ENCODE measurements at places on chromosomes 2 and 18. TPM values are rescaled to one million over a fixed set of nuclear protein-coding genes. Genes with fewer than 3 reads are reported as not detected.

The CNDP1 gene
- polyA plus RNA-seq: not detected

The LOXL3 gene
- polyA plus RNA-seq: 21.8 TPM

The GALR1 gene
- polyA plus RNA-seq: not detected

- H3K4me3 ChIP-seq: no peak overlapping the region
- H3K4me1 ChIP-seq: no peaks in the 10 kb centered on the region
- no peaks in the 10 kb centered on the region for H3K36me3 ChIP-seq
- H3K27me3 ChIP-seq: no peaks in the 10 kb centered on the region
- H3K27ac ChIP-seq: no peak overlapping the region
These were observed 40.7 kb upstream of the COBLL1 start for GRCh38 chr2:164882276-164882675.

GRCh38 chr18:27143580-27144287 is 41.4 kb downstream of the CHST9 start:
- H3K27me3 ChIP-seq: no peaks in the 10 kb centered on the region
- H3K4me3 ChIP-seq: no peak overlapping the region
- H3K4me1 ChIP-seq: no peaks in the 10 kb centered on the region
- H3K36me3 ChIP-seq: no peaks in the 10 kb centered on the region
- H3K27ac ChIP-seq: no peak overlapping the region

GRCh38 chr2:222944971-222945740 is 84.3 kb downstream of the ACSL3 start:
- peaks cover 16% of the 10 kb centered on the region for H3K4me1 ChIP-seq
- no peak overlapping the region for H3K27ac ChIP-seq
- no peaks in the 10 kb centered on the region for H3K27me3 ChIP-seq
- DNase-seq: no peak

DNA sequence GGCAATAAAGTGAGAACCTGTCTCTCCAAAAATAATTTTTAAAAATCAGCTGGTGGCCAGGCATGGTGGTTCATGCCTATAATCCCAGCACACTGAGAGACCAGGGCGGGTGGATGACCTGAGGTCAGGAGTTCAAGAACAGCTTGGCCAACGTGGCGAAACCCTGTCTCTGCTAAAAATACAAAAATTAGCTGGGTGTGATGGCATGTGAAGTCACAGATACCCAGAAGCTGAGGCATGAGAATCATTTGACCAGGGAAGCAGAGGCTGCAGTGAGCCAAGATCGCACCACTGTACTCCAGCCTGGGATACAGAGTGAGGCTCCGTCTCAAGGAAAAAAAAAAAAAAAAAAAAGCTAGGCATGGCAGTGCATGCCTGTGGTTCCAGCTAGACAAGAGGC is 7.4 kb upstream of the GPR75 start:
- no peak overlapping the region for H3K27ac ChIP-seq
- H3K27me3 ChIP-seq: no peaks in the 10 kb centered on the region
- no peaks in the 10 kb centered on the region for H3K4me1 ChIP-seq
- peaks cover 24% of the 10 kb centered on the region for H3K36me3 ChIP-seq

- no peak for DNase-seq
- H3K27me3 ChIP-seq: no peaks in the 10 kb centered on the region
- H3K36me3 ChIP-seq: no peaks in the 10 kb centered on the region
- H3K27ac ChIP-seq: no peak overlapping the region
These were observed 74.8 kb downstream of the TXNL1 start for GRCh38 chr18:56563568-56563967.

DNA sequence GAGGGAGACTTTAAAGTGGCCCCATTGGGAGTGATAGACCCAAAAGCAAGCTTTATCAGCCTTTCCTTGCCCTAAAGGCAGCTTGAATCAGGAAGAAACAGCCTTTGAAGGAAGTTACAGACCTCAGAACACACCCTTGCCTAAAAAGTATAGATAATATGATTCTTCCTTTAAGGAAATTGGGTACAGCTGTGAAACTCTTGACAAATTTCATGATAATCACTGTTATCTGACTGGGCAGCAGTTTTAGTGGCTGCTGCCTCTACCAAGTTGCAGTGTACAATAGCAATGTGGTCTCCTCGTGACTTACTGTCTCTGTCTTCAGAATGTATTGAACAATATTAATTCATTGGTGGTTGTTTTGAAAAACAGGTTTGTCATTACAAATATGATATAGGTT is 16.7 kb downstream of the HOXD1 start:
- DNase-seq: no peak
- H3K4me1 ChIP-seq: no peaks in the 10 kb centered on the region
- H3K4me3 ChIP-seq: no peak overlapping the region

GRCh38 chr2:85390941-85391669 is 19.1 kb downstream of the CAPG start:
- H3K4me1 ChIP-seq: peaks cover 4% of the 10 kb centered on the region
- no peak overlapping the region for H3K4me3 ChIP-seq
- no peak overlapping the region for H3K27ac ChIP-seq
- H3K27me3 ChIP-seq: no peaks in the 10 kb centered on the region
- DNase-seq: peak; percentile 23
- peaks cover 34% of the 10 kb centered on the region for H3K36me3 ChIP-seq

- H3K4me3 ChIP-seq: no peak overlapping the region
- H3K27ac ChIP-seq: no peak overlapping the region
- peaks cover 10% of the 10 kb centered on the region for H3K27me3 ChIP-seq
- no peaks in the 10 kb centered on the region for H3K36me3 ChIP-seq
- DNase-seq: no peak
- H3K4me1 ChIP-seq: no peaks in the 10 kb centered on the region
These were observed 11.0 kb downstream of the PLA2R1 start for GRCh38 chr2:160051371-160051800.

DNA sequence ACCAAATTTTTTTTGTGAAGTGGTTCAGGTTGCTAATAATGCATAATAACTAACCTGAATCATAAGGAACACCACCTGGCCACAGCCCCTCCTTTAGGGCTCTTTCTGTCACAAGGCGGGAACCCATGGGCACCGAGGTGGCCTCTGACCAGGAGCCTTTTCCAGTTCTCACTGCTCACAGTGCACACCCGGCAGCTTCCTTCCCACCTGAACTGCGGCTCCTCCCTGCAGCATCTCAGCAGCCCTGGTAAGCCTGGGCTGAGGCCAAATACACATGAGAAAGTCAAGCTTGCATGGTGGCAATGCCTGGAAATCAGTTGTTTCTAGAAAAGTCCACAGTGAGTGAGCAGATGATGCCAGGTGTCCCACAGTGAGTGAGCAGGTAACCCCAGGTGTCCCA is 77.6 kb upstream of the SNTG2 start:
- no peaks in the 10 kb centered on the region for H3K4me1 ChIP-seq
- no peak overlapping the region for H3K4me3 ChIP-seq
- H3K36me3 ChIP-seq: no peaks in the 10 kb centered on the region

DNA sequence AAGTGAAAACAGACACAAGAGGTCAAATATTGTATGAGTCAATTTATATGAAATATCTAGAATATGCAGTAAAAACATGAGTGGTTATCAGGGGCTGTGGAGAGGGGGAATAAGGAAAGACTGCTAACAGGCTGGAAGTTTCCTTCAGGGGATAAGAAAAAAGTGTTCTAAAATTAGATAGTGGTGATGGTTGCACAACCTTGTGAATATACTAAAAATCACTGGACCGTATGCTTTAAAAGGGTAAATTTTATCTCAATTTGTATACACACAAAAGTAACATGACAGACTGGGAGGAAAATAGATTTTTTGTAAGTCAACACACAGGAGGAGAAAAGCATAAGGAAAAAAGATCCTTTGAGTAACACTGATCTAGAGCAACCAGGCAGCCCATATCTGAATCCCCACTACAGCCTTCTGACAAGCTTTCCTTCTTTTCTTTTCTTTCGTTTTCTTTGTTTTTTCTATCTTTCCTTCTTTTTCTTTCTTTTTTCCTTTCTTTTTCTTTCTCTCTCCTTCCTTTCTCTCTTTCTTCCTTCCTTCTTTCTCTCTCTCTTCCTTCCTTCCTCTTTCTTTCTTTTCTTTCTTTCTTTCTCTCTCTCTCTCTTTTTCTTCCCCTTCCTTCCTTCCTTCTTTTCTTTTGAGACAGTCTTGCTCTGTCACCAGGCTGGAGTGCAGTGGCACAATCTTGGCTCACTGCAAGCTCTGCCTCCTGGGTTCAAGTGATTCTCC is 95.4 kb downstream of the AAK1 start:
- DNase-seq: peak; percentile 16
- peaks cover 2% of the 10 kb centered on the region for H3K4me1 ChIP-seq
- H3K27ac ChIP-seq: no peak overlapping the region
- peaks cover 3% of the 10 kb centered on the region for H3K36me3 ChIP-seq

DNA sequence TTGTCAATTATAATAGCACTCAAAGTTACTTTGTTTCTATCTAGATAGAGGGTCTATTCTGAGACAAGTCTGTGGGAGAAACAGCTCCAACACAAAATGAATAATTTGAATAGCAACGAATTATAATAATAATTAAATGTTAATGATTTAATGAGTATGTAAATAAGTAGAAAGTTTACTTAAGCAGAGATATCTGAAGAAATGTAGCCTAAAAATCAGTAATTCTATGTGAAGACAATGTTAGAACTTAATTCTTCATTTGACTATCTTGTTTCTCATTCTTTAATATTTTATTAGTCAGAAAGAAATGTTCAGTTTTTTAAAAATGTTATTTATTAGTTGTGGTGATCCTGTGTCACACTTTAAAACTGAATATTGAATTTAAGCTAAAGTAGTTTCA is 161.2 kb downstream of the PLEKHA3 start:
- H3K4me1 ChIP-seq: no peaks in the 10 kb centered on the region
- no peaks in the 10 kb centered on the region for H3K36me3 ChIP-seq
- no peak for DNase-seq
- no peak overlapping the region for H3K27ac ChIP-seq
- H3K27me3 ChIP-seq: no peaks in the 10 kb centered on the region

DNA sequence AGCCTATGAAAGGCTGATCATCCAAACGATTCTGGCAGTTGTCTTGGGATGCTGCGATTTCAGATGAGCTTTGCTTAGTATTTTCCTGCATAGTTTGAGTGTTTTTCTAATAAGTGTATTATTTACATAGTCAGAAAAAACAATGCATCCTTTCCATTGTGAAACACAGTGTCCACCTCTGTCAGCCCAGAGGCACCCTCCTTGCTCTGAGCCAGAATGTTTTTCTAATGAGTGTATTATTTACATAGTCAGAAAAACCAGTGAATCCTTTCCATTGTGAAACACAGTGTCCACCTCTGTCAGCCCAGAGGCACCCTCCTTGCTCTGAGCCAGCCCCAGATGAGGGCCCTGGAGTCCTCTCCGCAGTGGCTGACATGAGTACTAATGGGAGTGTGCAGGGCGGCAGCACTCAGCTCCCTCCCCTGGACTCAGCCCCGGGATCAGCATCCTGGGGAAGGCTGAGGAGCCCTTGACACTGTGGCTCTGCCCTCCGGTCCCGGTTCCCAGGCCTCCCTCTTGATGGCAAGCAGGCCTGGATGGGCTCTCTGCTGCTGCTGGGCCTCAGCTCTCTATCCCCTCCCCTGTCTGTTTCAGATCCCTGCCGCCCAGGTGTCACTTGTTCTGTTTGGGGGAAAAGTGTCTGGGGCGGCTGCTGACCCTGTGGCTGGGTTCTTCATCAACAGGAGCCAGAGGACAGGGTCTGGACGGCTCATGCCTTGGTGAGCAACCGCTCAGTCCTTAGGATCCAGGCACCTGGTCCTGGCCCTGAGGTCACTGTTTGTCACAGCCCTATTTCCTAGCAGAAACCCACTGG is 5.9 kb downstream of the MFSD2B start:
- H3K4me3 ChIP-seq: no peak overlapping the region
- H3K4me1 ChIP-seq: peaks cover 10% of the 10 kb centered on the region
- no peaks in the 10 kb centered on the region for H3K36me3 ChIP-seq
